ENCODE measurements at places on chromosomes 4 and X.
A peak's percentile ranks its signal among the peaks of the same experiment; 100 is the strongest.

- no peak for DNase-seq
Measured at GRCh38 chr4:182916483-182917181, 554 bp downstream of the DCTD start.

GRCh38 chr4:179145746-179146525, 1703.7 kb upstream of the AGA start:
- no peak for DNase-seq

GRCh38 chr4:38166768-38167167, 206.6 kb downstream of the PTTG2 start:
- DNase-seq = no peak

DNA sequence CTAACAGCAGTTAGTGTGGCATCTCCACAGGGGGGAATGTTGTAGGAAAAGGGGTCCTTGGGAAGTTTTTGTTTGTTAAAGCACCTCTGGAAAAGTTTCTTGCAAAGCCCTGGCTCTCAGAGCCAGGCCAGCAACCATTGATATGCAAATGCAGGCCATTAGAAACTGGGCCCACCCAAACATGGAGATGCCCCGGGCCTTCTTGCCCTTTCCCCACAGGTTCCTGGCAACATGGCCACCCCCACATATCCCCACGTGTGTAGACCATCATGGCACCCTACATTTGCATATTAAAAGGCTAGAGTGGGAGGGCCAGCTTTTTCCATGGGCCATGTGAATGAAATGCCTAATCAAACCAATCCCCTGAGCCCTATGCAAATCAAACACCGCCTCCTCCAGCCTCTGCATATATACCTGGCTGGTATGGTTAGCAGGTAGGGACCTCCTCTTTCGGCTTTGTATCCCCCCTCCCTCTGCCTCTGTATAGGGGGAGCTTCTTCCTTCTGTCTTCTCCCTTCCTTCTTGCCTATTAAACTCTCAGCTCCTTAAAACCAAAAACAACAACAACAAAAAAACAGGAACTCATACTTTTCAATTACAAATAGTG, 44.0 kb upstream of the ZCCHC13 start:
- DNase-seq = no peak

GRCh38 chr4:173074501-173074946, 94.1 kb upstream of the GALNT7 start:
- peak; percentile 59 for DNase-seq

GRCh38 chr4:108917255-108917654, 154.4 kb upstream of the ETNPPL start:
- no peak for DNase-seq

DNA sequence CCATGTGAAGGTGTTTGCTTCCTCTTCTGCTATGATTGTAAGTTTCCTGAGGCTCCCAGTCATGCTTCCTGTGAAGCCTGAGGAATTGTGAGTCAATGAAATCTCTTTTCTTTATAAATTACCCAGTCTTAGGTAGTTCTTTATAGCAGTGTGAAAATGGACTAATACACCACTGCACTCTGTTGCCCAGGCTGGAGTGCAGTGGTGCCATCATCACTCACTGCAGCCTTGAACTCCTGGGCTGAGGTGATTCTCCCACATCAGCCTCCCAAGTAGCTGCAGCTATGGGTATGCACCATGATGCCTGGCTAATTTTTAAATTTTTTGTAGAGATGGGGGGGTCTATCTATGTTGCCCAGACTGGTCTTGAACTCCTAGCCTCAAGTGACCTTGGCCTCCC, 15.8 kb upstream of the IGFBP7 start:
- no peak for DNase-seq

DNA sequence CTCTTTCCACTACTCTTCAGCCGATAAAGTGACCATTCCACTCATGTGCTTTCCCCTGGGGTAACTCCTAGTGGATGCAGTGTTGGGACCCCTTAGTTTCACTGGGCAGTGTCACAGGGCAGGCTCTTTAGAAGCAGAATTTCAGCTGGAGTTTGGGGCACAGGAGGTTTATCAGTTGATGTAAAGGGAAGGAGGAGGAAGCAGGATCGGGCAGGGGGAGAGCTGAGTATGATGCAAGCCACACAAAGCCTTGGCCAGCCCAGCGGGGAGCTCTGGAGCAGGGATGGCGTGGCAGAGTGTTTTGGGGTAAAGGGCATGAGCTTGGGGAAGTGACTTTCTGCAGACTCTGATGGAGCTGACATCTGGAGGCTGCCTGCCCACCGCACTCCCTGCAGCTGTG, 19.3 kb downstream of the WDR13 start:
- DNase-seq = no peak

DNA sequence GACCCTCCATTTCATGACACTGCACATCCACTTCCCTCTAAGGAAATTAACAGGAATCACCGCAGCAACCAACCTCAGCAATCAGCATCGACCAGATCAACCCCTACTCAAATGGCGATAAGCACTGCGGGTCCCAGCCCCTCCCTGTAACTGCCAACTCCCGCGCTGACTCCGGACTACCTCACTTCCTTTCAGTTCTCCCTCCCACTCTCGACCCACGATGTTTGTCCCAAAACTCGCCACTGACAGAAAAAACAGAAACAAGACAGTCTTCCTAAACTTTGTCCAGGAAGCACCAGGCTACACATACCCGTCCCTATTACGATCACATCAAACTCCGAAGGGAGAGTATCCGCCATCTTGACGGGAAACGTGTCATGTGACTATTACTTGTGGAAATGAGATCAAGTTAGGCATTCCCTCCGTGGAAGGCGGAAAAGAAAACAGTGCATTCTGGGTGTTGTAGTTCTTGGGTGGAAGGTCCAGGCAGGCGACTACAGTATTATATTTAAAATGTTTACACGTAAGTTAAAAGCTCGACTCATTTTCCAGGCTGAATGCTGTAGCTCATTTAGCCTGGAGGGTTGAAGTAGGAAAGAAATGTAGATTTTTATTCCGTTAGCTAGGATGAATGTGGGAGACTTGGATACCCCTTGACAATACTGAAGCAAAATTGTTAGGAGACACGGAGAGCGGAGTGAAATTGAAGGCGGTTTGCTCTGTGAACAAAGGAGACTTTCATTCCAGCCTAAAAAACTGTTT, at the start of gene CHM:
Gene CHM, minus strand, starts transcription at position 385 of the 762 bp plus-strand sequence. Its CDS starts 26 bp downstream, at position 359.
- DNase-seq = peak; percentile 55

- no peak for DNase-seq
Measured at GRCh38 chr4:3135155-3136011, 60.9 kb downstream of the HTT start.

Data from fibroblast of skin of left quadriceps (primary cell).